Glomerular endothelial cell (primary cell): ENCODE measurements at places on chromosomes 11 and 22.

DNA sequence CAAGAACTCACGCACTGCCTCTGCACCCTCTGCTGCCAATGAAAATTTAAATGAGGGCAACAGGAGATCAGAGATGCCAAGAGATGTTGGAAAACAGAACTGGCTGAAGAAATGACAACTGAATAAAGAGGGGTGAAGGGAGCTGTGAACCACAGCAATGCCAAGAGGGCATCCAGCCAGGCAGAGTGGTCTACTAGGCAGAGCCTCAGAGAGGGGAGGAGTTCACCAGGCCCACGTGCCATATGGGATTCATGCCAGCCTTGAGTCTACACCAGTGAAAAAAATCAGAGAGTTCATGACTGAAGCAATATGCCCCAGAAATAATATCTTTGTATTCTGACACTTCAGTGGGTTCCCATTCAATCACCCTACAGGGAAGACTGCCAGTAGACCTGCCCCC, 4.4 kb downstream of the APOL2 start:
- no peak for DNase-seq

DNA sequence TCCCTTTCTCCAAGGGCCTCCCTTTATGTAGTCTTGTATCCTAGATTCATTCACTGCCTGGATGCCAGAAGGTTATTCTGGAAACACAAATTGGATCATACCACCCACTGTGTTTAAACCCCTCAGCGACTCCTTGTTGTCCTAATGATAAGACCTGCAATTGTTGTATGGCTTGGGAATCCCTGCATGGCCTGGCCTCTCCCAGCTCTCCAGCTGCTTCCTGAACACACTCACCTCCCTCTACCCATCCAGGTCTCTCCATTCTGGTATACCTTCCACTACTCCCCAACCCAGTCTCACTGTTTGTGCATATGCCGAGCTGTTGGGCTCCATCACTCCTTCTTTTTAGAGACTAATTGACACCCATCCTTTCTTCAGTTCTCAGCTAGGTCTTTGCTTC, 124.3 kb upstream of the ALX4 start:
- no peak for DNase-seq

- DNase-seq, result no peak
These were observed 450 bp downstream of the CBX6 start for GRCh38 chr22:38871360-38872171.

DNA sequence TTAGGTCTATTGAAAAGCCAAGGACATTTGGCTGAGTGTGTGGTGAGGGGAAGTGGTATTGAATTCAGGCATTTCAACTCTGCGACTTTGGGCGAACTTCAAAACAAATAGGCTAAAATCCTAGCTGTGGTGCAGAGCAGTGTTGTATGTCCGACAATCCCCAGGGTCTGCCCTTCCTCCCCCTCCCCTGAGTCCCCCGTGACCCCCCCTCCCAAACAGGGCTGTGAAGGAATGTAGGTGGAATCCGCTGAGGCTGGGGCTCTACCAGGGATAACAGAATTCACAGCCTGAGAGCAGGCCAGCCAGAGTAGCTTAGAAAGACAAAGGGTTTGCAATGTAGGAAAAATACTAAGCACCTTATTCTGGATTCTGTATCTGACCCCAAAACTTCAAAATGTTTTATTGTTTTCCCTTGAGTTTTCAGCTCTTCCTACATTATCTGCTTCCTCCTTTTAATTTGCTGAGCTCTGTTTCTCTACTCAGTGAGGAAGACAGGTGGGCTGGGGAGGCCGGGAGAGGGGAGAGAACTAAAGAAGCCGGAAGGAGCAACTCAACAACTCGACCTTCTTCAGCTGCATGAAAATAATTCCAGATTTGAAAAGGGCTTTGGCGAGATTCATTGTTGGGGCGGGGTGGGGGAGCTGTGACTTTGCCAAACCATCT, 315.2 kb downstream of the BLID start:
- DNase-seq, result no peak

DNA sequence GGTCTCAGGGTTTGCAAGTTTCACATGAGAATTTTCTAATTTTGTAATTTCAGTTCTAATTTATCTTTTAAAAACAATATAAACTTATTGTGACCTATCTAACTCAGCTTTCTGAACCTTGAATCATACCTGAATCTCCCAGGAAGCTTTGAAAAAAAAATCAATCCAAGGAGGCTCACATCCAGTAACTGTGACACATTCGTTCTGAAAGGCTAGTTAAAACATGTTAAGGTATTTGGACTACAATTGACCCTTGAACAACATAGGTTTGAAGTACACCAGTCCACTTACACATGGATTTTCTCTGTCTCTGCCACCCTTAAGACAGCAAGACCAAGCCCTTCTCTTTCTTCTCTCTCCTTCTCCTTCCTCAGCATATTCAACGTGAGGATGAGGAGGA, 40.0 kb downstream of the DDI1 start:
- DNase-seq, result no peak

DNA sequence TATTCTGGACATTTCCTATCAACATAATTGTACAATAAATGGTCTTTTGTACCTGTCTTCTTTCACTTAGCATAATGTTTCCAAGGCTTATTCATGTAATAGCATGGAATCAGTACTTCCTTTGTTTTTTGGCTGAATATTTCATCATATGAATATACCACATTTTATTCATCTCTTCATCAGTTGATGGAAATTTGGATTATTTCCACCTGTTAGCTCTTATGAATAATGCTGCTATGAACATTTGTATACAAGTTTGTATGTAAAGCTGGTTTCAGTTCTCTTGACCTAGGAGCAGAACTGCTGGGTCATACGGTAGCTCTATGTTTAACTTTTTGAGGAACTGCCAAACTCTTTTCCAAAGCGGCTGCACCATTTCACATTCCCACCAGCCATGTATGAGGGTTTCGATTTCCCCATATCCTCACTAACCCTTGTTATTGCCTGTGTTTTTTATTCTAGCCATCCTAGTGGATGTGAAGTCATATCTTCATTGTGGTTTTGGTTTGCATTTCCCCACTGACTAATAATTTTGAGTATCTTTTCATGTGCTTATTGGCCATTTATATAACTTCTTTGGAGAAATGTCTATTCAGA, 20.9 kb downstream of the EXT2 start:
- no peak for DNase-seq

GRCh38 chr11:47392546-47393162, 14.3 kb upstream of the SPI1 start:
- DNase-seq, result no peak

DNA sequence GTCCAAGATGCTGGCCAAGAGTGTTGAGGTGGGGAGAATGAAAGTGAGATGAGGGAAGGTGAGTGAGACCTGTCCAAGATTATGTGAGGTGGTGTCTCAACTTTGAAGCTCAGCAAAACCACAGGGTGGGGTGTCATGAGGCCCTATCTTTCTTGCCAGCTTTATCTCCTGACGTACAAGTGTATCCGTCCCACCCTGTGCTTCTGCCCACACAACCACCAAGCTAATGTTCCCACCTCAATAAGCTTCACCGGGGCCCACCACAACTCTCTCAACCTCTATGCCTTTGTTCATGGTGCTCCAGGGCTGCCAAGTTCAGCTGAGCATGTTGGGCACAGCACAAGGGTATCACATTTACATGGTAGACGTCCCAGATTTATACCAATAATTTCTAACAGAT, 7.1 kb upstream of the TPST2 start:
- no peak for DNase-seq
